Activated T-cell treated with anti-CD3 and anti-CD28 coated beads, Interleukin-2, amount 50 U/mL, for 48 hours (primary cell): ENCODE measurements at places on chromosomes 13 and 19.

DNA sequence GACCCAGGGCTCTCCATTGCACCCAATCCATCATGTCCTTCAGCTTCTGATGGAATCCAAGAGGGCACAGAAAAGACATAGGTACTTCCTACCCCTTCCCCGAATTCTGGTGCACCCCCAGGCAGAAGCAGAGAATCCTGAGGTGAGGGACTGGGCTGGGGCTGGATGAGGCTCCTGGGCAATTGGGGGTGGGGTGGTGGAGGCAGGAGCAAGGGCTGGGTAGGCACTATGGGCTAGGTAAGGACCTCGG, 2.7 kb upstream of the KCNC3 start:
- DNase-seq: no peak

- DNase-seq: no peak
Measured at GRCh38 chr19:12790628-12791344, 500 bp upstream of the JUNB start.

DNA sequence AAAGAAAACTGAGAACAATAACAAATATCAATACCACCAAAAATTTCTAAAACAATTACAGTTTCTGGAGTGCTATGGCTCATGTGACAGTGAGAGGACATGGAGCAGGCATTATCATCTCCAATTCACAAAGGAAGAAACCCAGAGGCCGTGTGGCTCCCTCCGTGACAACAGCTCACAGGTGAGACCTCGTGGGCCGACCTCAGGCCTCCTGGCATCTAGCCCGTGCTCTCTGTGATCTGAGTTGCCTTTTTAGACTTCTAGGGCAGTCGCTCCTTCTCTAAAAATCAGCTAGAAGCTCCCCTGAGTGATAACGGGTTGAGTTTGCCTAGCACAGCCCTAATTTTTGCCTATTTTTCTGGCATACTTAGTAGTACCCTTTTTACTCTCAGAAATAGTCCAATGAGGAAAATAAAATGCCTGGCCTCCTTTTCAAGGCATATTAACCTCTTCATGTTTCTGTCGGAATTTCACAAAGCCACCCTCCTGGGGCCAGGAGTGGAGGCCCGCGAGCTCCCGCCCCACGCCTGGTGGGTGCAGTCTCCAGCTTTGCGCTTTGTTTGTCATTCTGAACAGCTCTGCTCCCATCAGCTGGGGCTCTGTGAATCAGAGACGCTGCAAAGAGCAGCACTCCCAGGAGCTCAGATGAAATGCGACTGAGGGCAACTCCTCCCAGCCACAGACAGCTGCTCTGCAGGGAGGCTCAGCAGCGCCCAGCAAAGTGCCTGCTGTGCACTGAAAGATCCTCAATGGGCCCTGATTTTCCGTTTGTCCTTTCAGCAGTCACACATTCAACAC, 292.5 kb downstream of the UQCRFS1 start:
- DNase-seq: no peak

GRCh38 chr13:43776501-43777079, 10.2 kb downstream of the ENOX1 start:
- DNase-seq: no peak

DNA sequence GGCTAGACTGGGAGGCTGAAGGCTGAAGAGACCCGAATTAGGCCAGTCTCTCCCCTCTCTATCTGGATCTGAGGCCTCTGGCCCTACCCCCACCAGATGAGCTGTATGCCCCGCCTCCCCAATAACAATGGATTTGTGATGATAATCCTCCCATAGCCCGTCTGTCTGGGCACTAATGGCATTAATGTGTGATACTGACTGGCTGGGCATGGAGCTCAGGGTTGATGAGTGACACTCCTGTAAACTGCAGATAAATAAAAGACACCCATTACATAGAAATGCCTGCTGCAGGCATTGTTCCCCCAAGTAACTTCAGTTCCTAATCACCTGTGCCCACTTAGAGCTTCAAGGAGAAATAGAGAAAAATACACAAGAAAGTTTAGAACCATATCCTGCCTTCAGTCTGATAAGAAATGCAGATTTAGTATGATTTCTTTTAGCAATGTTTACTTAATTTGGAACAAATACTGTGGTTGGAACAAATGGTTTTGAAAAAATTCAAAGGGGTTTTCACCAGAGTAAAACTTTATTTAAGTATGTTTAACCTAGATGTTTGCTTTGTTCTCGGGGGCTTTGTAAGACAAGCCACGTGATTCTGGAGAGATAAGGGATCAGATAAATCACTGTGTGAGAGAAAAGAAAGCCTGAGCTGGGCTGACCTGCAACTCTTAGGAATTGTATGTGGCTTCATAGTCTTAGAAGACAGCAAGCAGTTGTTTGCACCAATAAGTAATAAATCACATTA, 60.3 kb downstream of the TNFRSF19 start:
- DNase-seq: no peak

DNA sequence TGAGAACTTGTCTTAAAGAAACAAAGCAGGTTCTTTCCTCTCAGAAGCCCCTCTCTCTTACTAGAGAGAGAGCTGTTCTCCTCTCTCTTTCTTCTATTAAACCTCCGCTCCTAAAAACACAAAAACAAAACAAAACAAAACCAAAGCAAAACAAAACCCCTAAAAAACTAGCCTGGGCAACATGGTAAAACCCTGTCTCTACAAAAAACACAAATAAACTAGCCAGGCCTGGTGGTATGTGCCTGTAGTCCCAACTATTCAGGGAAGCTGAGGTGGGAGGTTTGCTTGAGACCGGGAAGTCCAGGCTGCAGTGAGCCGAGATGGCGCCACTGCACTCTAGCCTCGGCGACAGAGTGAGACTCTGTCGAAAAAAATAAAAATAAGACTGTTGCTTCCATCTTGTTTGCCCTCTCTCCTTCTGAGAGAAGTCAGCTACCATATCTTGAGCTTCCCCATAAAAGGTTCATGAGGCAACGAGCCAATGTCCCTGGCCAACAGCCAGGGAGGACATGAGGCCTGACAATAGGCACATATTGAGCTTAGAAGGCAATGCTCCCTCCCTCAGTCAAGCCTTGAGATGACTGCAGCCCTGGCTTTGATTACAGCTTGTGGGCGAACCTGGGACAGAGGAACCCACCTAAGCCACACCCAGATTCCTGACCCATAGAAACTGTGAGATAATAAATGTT, 17.5 kb upstream of the FLT3 start:
- DNase-seq: no peak

DNA sequence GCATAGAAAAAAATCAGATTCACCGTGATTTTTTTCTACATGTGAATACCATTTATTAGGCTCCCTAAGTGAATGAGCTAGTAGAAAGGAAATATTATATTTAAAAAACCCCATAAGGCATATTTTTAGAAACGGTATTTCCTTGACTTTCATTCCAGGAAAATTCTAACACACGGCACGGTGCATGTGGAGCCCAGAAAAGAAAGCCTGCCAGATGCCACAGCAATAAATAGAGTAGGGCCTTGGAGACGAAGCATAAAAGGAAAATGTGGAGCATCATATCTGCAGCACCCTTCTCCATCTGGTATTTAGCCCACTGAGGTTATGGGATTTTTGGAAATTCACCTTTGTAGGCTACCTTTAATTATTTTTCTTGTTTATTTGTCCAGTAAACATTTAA, 314.4 kb downstream of the ENOX1 start:
- no peak for DNase-seq

GRCh38 chr13:110853235-110853721, 61.6 kb downstream of the ANKRD10 start:
- no peak for DNase-seq

DNA sequence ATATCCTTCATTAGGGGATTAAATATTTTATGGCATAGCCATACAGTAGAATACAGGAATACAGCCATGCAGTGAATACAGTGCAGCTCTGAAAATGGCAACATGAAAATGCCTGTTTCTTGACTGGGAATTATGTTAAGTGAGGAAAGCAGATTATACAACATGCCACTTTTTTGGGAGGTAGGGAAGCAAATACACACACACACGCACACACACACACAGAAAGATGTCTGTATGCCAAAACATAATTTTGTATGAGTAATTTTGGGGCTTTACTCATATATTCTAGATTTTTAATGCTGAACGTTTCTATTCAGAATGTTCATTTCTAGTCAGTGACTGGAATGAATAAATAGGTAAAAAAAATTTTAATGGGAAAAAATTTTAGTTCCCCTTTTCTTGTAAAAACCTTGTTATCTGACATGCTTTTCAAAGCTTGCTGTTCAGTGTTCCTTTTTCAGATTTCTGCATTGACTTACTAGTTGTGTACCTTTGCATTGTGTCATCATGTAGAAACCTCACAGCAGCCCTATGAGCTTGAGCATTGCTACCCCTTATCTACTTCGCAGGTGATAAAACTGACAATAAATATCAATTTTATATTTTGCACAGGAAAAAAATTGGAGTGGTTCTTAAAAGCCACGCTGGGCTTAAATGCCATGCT, 7.8 kb downstream of the GPR183 start:
- no peak for DNase-seq

DNA sequence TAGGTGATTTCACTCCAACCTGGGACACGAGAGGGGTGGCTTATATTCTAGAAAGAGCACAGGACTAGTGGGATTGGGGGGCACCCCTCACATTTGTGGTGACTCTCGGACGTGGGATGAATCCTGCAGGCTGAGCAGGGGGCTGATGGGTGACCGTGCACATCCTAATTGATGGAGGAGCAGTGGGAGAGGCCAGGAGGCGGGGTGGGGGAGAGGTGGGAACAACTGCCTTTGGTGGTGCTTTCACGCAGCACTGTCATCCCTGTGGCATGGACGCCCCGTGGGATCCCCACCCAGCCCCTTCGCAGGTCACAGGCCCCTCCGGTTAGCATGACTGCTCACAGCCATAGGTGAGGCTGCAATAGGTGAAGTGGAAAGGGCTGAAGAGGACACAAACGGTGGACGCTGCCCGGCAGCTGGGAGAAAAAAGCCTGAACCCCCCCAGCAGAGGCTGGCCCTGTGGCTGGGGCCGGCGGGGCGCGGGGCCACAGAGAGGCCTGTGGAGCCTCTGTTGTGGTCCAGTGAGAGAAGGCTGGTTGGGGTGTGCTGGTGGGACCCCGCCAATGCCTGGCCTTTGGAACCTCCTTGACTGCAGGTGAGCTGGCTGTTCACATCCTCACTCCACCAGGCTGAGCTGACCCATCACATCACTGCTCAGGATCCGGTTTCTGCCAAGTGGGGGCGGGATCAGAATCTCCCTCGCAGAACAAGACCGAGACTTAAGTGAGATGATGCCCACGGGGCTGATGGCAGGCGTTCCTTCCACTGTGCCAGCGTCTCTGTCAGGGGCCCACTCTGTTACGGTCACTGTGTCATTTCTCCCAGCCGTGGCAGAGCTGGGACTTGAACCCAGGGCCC, 325.4 kb downstream of the TEX29 start:
- no peak for DNase-seq

- DNase-seq: peak; percentile 36
Measured at GRCh38 chr19:13441810-13442512, 64.3 kb downstream of the CACNA1A start.

- DNase-seq: no peak
Measured at GRCh38 chr19:49528211-49528771, 488 bp downstream of the RCN3 start.

DNA sequence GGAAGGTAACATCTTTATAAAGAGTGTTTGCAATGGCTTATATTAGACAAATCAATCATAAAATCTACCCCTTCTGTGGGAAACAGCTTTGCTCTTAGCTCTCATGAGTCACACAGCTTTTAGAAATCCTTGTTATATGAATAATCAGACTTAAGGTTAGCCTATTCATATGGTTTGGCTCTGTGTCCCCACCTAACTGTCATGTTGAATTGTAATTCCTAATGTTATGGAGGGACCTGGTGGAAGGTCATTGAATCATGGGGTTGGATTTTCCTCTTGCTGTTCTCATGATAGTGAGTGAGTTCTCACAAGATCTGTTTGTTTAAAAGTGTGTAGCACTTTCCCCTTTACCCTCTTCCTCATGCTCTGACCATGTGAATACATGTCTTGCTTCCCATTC, 704.2 kb upstream of the KLHL1 start:
- DNase-seq: no peak

GRCh38 chr19:40907968-40908735, 26.1 kb upstream of the CYP2A7 start:
- DNase-seq: peak; percentile 44

DNA sequence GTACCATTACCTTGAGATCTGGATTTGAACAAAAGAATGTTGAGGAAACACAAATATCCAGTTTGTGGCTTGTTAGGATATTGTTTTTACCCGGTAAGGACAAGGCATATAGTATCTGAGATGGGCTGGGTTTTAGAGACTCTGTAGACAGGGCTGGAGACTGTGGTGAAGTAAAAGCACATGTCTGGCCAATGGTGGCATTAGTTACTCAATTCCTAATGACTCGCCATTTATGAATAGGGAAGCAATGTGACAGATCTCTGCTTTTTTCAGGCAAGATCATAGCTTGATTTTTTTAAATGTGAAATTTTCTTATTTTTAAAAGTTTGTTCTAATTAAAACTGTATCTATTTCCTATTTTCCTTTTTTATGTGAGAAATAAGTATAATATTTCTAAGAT, 371.1 kb upstream of the SPRY2 start:
- DNase-seq: no peak

- DNase-seq: no peak
Measured at GRCh38 chr13:80239116-80239515, 101.8 kb downstream of the SPRY2 start.

- no peak for DNase-seq
Measured at GRCh38 chr13:107139006-107139405, 571.1 kb upstream of the ARGLU1 start.

DNA sequence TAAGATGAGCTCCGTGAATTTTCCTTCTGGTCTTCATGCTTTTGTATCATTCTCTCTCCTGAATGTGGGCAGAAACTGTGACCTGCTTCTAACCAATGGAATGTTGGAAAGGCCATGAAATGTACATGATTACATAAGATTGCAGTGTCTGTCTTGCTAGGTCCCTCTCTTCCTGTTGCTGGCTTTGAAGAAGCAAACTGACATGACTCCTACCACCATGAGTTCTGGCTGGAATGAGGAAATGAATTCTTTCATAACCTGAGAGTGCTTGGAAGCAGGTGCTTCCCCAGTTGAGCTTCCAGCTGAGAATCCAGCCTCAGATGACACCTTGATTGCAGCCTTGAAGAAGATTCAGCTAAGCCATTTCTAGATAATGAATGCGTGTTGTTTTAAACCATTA, 275.0 kb upstream of the MIR17HG start:
- DNase-seq: no peak

DNA sequence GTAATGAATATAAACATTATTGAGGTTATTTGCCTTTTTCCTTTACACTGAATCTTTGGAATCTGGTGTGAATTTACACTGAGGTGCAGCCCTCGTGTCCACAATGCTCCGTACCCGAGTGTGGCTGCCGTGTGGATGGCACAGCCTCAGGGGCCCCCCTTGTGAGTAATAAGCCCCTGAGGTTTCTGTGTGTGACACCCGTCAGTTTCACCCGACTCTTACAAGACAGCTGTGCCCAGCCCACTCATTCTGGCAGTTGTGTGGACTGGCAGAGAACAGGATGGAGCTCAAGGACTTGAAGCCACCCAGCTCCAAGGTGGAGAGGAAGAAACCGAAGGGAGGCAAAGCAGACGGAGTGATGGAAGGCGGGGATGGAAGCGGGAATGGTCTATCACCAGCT, 7.8 kb downstream of the PROZ start:
- DNase-seq: peak; percentile 59

GRCh38 chr13:40270726-40271125, 395.7 kb downstream of the FOXO1 start:
- DNase-seq: no peak

GRCh38 chr19:14795078-14795721, 16.8 kb upstream of the ADGRE2 start:
- no peak for DNase-seq
